Stimulated activated CD8-positive, alpha-beta memory T cell treated with anti-CD3 and anti-CD28 coated beads, Interleukin-7, amount 100 ng/mL, for 24 hours (primary cell): ENCODE measurements at places on chromosomes 4 and X.
A peak's percentile ranks its signal among the peaks of the same experiment; 100 is the strongest.

DNA sequence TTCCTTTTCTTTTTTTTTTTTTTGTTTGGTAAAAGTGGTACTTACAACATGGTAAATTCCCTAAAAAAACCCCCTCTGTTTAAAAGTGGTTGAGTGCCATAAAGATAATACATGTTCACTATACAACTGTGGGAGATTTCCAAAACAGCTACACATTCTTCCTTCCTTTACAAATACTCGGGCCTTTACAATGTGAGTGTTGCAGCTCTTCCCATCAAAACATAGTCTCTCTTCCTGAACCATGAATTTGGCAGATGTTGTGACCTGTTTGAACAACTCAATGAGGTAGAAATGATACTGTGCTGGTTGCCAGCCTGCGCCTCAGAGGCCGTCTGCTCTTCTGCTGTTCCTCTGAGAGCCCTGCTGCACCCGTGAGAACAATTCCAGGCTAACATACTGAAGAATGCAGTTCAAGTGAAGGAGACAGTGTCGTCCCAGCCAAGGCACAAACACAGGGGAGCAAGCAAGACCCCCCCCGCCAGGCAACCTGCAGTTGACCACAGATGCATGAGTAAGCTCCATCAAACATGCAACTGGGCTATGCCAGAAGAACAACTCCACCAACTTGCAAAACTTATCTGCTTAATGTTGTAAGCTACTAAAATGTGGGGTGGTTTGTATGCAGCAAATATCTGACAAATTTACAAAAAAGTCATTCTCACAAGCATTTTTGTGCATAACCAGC, 645.0 kb downstream of the PCDH7 start:
- DNase-seq: no peak

- no peak for DNase-seq
Observed at GRCh38 chrX:70043685-70044084, 6.1 kb downstream of the AWAT2 start.

- DNase-seq: no peak
Observed at GRCh38 chr4:75340561-75340960, 173.6 kb downstream of the RCHY1 start.

DNA sequence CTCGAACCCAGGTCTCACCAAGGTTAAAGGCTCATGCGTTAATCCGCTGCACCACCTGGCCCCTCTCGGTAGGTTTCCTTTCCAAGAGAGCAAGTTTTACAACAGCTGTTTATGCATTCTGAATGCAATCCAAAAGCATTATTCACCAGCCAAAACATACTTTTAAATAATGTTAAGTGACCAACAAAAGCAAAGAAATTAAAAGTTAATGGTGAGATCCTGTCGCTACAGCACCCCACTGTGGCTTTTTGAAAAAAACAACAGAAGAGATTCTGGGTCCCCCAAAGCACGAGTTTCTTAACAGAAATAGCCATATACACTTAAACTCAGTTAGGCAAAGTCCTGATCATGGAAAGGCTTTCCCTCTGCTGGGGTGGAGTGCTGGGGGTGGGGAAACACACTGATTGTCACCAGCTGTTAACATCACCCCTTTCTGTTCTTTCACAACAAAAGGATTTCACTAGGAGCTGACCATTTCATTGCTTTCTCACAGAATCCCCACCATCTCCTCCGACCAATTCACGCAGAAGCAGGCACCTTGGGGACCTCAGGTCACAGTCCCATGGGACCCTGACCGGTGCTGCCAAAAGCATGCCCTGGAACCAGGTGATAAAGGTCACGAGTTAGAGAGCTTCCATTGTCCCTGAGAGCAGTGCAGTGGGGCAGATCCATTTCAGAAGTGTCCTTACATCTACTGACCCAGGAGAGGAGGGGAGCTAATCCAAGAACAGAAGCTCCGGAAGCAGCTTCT, 51.2 kb downstream of the ZNF827 start:
- DNase-seq: no peak

GRCh38 chr4:60266505-60266904, 933.6 kb upstream of the ADGRL3 start:
- DNase-seq: no peak

GRCh38 chr4:47876310-47876709, 38.1 kb downstream of the NFXL1 start:
- DNase-seq: no peak

GRCh38 chr4:185142912-185143600, at the start of gene SLC25A4:
TSS of gene SLC25A4 (plus strand) at chr4:185143266. CDS start at chr4:185143373, 107 bp downstream.
- DNase-seq: peak; percentile 65

DNA sequence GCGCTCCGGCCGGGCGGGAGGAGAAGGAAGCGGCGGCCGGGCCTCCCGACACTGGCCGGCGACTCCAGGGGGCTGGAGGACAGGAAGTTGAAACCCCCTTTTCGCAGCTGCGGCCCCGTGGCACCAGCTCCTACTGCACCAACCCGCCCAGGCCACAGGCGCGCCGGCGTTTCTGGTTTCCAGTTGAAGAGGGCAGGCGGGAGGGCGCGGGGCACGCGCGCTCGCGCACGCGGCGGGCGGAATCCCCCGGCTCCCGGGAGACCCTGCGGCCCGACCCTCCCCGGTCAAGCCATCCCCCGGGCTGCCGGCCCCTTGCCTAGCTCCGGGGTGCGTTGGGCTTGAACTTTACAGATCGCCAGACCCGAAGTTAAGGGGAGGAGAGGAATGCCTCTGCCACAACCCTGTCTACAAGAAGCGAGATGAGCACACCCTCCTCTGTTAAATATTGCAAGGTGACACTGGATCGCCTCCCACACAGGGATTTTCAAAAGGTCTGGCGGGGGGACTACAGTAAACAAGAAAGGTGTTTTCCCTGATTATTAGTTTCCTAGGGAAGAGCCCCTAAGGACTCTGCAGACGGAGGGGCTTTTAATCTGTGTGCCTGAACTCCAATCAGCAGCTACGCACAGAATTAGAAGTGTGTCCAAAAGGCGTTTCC, 1.4 kb downstream of the ELOVL6 start:
- DNase-seq: no peak

GRCh38 chr4:173001571-173001970, 167.0 kb upstream of the GALNT7 start:
- no peak for DNase-seq

DNA sequence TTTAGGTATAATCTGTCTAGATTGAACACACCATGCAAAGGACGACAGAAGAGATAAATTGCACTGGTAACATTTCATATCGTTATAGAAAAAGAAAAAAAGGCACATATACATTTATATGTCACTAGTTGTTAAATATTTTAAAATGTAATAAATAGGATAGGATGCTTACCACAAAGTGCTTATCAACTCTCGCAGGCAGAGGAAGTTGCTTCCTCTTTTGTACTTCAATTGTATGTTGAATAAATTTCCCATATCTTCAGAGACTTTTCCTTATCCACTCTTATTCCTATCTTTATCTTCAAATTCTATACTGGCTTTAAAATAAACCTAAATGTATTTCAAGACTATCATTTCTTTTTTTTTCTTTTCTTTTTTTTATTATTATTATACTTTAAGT, 163.3 kb upstream of the SPOCK3 start:
- no peak for DNase-seq

DNA sequence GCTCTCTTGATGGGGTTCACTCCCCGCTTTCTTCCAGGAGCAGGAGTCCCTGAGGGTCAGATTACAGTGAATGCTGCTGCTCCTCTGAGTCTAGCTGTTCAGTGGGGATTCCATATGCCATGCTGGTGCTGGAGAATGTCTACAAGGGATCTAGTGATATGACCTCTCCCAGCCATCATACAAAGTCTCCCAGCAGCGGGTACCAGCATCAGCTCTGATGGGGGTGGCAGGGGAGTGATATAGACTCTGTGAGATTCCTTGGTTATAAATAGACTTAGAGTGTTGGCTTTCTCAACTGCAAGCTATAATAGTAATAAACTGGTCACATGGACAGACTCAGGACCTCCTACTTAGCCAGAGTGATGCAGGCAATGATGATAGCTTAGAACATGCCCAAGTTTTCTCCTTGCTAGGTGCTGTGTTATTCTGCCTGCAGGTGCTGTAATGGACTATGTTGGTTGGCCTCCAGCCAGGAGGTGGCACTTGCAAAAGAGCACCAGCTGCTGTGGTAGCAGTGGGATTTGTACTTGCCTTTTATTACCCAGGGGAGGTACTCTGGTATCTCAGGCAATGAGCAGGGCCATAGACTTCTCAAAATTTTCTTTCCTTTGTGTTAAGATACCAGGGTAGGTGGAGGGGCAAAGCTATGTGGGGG, 202.9 kb downstream of the CHIC1 start:
- no peak for DNase-seq

DNA sequence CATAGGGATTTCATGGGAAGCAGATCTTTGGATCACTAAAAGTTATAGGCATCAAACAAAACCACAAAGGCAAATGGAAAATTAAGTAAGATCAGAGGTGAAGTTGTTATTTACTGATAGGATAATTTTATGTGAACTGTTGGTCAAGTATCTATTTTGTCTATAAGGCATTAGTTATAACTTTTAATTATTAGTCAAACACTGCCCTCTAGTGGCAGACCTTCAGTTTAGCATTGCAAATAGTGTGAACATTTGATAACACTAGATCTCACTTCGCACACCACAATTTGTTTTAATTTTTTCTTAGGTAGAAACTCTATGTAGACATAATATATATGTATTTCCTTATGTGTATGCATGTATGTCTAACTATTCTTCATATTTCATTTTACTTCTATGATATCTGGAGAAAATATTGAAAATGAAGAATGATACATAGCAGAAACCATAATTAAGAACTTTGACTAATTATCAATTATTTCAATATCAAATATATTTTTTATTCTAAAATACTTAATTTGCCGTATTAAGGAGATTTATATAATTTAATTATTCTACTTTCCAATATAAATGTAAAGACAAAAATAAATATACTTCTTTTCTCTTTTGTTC, 214.5 kb upstream of the TACR3 start:
- no peak for DNase-seq

DNA sequence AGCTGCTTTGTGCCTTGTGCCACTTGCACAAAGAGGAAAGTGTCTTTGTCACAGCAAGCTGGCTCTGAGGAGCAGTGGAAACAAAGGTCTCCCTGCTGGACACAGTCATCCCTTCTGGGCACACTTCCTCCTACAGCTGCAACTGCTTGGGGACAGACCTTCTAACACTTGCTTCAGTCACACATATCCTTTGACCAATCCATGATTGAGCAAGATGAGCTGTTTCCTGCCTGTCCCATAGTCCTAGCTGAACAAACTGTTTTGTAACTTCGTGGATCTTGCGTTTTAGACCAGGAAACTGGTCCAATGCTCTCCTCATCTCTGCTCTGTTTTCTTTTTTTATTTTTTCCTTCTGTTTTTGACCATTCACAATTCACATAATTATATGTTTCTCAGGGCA, 98.5 kb downstream of the RRAGB start:
- no peak for DNase-seq
